ENCODE measurements at places on chromosomes 1 and 21.

- DNase-seq, result no peak
Measured at GRCh38 chr1:207968521-207969009, 57.6 kb upstream of the CD34 start.

- DNase-seq, result no peak
Measured at GRCh38 chr1:234649432-234650081, 39.6 kb upstream of the IRF2BP2 start.

DNA sequence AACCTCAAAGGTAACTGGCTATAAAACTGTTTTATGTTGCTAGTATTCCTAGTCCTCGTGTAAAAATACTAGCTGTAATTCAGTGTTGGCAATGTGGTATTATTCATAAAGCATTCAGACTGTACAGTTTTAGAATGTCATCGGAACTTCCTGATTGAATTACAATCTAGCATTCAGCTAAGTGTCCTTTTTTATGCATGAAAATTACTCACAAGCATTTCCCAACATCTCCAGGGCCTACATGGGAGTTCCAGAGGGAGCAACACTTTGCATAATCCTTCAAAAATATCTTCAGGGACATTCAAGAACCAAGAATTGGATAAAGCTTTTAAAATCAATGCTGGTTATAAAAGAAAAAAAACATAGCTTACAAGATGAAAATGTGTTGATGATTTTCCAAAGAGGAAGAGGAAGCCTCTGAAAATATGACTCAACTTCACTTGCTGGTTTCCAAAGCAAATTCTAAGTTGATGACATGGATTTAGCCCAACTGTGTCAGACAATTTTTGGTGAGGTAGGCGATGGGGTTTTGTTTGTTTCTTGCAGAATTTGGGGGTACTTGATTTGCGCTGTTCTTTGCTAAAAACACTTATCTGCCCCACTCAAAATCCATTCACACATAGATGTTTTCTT, 137.8 kb downstream of the SLC44A5 start:
- DNase-seq, result no peak

DNA sequence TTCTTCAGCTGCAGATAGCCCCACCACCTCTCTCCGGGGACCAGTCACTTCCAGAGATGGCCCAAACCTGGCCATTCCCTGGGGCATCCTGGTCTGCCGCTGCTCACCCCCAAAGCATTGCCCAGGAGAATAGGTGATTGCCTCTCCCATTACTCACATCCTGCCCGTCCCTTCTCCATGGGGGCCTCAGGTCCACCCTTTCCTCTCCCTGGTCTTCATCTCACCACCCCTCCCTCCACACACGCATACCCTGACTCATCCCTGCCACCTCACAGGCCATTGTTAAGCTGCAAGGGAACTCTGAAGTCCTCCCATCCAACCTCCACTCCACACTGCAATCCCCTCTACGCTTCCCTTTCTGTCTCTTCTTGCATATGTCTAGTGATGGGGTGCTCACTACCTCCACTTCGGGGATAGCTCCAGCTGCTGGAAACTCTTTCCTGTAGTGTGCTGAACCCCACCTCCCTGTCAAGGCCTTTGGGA, at the start of gene PLEKHG5:
Gene PLEKHG5 (minus strand): TSS at position 188 of the 483 bp plus-strand sequence. CDS start 14,096 bp downstream, outside the sequence.
- no peak for DNase-seq

Measured in tibial nerve (tissue), 4 donors.